ENCODE measurements at places on chromosomes 11 and 22.
A peak's percentile ranks its signal among the peaks of the same experiment; 100 is the strongest.

DNA sequence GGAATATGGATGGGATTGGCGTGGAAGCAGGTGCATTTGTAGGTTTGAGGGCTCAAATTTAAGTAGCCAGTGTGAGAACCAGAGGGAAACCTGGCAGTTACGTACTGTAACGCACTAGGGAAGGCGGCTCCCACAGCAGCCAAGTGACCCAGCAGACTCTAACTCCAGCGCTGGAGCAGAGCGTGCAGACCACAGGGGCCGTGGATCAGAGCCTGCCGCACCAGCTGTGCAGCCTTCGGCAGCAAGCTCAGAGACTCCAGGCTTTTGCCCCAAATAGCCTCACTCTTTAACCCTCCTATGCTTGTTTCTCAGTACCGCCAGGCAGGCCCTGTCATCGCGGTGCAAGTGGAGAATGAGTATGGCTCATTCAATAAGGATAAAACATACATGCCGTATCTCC, 12.3 kb downstream of the GLB1L3 start:
- DNase-seq = no peak

- peak; percentile 63 for DNase-seq
Observed at GRCh38 chr11:2460540-2461252, 15.9 kb downstream of the KCNQ1 start.

- DNase-seq = no peak
Observed at GRCh38 chr22:45683248-45683647, 11.6 kb downstream of the ATXN10 start.

DNA sequence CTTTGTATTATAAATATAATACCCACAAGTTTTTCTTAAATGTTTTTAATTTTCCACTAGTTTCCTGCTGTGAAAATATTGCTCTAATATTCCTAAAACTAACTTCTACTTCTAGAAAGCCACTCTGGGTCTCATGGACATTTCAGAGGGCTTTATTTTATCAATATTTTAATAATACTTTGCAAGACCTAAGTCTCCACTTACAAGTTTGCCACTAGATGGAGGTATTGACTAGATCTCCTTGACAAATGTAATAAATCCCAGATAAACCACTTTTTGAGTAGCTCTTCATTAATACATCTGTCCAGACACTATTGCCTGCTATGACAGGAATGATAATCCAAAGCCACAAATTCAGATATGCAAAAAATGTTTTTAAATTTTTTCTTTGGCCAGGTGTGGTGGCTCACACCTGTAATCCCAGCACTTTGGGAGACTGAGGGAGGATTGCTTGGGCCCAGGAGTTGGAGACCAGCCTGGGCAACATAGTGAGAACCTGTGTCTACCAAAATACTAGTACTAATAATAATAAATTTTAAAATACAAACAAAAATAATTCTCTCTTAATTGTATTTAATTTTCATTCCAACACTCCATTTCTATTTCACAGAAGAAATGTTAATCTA, 3.5 kb upstream of the ACAT1 start:
- no peak for DNase-seq

- DNase-seq = peak; percentile 5
Observed at GRCh38 chr11:63595296-63595695, 18.9 kb downstream of the PLAAT3 start.

- no peak for DNase-seq
Observed at GRCh38 chr11:94515398-94515797, 3.1 kb downstream of the C11orf97 start.

- no peak for DNase-seq
Observed at GRCh38 chr11:108345767-108346166, 121.6 kb downstream of the C11orf65 start.

DNA sequence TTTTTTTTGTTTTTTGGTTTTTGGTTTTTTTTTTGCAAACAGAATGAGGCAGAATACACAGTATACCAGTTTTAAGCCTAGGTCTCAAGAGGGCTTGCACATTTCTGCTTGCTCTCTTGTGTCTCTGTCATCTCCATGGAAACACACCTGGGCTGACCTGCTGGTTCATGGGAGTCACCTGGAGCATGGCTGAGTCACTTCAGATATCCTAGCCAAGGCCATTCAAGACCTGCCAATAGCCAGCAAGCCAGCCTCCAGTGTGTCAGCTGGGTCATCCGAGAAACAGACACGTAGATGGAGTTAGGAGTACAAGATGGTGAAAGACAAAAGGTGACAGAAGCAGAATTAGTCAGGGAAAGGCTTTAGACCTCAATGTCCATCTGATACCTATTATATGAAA, 124.2 kb upstream of the SEZ6L start:
- no peak for DNase-seq

DNA sequence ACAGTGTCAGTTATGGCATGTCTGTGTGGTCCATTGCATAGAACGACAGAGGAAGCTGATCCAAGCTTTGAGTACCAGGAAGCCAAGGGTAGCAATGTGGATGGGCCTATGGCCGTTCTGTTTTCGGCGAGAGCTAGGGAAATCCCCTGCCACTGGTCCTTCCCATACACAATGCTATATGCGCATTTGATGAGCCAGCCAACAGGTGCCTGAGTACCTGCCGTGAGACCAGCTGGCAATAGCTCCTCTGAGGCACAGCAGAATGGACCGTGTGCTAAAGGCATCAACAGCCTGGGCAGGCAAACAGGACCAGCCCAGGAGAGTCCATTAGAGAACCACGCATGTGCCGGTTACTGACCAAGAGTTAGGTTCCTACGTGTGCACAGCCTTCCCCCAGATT, 753.0 kb downstream of the NTM start:
- DNase-seq = no peak

DNA sequence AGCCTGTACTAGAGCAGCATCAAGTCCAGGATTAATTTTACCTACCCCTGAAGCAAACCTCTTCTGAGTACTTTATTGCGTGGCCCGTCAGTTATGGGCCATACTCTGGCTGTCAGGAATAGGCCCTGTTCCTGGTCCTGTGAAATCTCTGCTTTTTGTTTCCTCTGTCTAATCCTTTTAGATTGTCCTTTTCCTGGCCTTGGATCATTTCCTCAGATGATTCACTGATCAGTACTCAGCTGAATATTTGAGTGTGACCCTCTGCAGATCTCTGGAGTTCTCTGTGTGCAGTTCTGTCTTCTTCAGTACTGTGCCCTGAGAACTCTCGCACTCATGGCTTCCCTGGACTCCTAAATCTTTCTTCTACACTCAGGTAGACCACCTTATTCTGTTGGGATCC, 123.5 kb downstream of the UVRAG start:
- DNase-seq = no peak

GRCh38 chr11:131449036-131450019, 78.9 kb downstream of the NTM start:
- DNase-seq = no peak
